Glutamatergic neuron (in vitro differentiated cells): ENCODE measurements at places on chromosomes 16 and 17.
A peak's percentile ranks its signal among the peaks of the same experiment; 100 is the strongest.

DNA sequence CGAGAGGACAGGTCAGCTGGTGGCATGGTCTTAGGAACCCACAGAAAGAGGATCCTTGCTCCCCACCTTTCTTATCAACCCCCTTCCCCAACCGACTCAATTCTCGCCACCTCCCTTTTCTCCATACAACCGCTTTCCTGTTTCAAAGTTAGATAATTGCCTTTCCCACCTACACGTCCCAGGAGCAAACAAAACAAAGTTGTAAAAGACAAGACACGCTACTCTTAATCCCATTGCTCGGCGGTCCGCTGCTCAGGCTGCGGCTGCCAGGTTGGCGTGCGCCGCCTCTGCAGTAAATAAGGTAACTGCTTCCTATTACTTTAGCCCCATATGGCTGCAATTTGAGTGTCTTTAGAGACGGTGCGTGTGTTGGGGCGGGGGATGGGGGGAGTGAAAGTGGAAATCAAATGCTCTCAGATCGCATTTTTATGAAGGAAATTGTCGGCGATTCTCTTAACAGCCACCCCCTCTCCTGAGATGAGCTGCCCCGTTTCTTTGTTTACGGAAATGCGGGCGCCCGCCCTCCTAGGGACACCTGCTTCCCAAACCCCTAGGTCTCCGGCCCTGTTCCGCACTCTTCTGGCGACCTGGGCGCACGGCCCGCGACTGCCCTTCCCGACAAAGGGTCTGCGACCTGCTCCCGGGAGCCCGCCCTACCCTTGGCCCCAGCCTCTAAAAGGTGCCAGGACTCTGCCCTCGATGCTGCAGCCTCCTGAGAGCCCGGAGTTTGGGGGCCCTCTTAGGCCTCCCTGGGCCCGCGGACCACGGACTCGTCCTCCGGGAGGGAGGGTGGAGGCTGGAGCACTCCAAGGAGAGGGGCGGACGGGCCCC is 3.7 kb upstream of the CBX8 start:
- peak; percentile 71 for DNase-seq

GRCh38 chr16:70734522-70735095 is 48.8 kb upstream of the MTSS2 start:
- DNase-seq: no peak

GRCh38 chr16:75644240-75645012 is 3.0 kb downstream of the KARS1 start:
- DNase-seq: no peak

DNA sequence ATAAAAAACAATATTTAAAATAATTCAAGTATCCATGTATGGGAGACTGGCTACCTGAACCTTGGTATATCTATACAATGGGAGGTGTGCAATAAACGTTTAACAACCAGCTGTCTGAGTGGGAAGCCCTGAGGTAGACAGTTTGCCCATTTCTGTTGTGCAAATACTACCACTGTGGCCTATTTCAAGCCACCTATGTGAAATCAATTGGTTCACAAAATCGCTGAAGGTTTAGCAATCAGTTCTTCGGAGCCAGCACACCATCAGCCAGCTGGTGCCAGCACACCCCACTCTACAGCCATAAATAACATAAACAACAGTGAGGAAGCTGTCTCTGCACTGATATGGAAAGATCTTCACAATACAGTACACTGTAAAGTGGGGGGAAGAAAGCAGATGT is 46.7 kb upstream of the KDM8 start:
- no peak for DNase-seq

GRCh38 chr17:57366558-57367351 is 110.4 kb downstream of the MSI2 start:
- DNase-seq: no peak

DNA sequence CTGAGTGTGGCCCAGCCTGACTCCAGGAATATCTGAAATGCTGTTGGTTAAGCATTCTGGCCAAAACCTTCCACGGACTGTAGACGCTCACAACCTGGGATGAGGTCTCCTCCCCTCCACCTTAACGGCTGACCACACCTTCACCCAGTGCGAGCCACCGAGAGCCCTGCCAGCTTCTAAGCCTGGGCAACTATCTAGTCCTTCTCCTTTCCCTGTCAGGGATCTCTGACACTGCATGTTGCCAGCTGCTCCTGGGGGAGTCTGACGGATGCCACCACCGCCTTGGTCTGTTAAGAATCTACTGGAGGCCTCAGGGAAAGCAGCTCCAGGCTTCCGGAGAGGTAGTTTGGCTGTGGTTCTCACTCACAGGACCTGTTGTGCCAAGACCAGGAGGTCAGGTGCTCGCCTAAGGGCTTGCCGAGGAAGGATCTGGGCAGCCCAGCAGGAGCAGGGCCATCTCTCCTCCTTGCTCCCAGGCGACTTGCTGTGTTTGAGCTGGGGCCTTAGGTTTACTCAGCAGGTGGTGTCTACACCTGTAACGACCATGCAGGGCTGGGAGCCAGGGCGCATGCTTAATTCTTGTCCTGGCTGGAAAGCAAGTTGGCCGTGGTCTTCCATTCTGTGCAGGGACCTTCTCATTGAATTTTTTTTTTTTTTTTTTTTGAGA is 111.8 kb downstream of the NTN1 start:
- DNase-seq: no peak

- no peak for DNase-seq
These were observed 17.6 kb upstream of the C16orf82 start for GRCh38 chr16:27049117-27049516.

DNA sequence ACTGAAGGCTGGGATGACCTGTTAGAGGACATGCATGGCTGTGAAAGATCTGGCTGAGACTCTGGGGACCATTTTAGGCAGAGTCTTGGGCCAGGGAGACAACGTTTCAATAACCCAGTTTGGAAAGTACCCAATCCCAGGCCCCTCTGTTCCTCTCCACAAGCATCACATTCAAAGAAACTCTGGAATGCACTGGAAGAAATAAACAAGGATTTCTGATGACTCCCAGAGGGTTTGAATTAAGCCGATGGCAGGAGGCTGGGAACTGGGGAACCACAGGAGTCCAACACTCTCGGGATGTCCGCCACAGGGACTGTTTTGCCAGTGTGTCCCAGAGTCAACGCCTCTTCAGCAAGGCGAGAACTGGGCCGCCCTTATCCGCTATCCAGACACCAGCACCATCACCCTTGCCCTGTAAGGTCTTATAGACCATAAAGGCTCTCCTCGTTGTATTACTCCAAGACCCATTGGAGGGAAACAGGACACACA is 3.3 kb downstream of the PMP22 start:
- no peak for DNase-seq

DNA sequence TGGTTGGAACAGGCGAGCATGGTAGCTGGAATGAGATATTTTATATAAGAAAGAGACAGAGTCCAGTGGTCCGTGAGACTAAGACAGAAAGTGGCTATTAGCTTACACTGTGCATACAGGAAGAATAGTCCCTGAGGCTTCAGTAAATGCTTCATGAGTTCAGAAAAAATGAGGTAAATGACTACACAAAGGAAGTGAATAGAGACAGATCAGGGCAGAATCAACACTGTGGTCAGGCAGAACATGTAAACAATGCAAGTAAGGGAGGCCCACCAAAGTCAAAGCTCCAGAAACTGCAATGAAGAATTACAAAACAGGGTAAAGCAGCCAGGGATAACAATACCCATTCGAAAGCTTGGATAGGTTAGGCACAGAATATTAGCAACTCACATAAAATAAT is 4.8 kb downstream of the ABCA10 start:
- DNase-seq: no peak

- no peak for DNase-seq
These were observed 21.2 kb downstream of the CLEC16A start for GRCh38 chr16:10965440-10966061.

DNA sequence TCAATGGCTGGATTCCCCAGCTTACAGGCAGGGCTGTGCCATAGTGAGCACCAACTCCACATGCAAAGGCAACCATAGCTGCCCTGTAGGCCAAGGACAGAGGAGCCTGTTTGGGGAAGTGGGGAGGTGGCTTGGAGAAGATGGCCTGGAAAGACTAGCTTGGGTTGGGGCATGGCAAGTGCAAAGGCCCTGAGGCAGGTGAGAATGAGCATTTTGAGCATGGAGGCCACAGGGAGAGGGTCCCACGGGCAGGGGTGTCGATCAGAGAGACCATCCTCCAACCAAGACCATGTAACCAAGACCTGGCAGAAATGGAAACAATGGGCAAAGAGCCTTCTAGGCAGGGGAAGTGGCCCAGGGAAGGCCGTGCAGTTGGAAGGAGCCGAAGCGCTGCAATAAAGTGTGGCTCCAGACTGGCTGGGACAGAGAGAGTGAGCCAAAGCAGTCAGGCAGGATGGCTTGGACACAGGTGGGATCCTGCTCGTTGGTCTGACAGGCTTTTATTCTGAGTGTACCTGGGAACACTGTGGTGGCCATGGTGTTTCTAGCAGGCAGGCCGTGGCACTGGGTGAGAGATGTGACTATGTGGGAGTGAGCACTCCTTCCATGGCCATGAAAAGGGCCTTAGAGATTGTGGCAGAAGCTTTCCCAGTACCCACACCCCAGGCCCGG is 24.8 kb upstream of the MPRIP start:
- DNase-seq: no peak

- DNase-seq: no peak
These were observed 75.8 kb downstream of the TEX14 start for GRCh38 chr17:58615768-58616659.

- DNase-seq: peak; percentile 84
These were observed 174.8 kb downstream of the PRKCB start for GRCh38 chr16:24010440-24011089.
